ENCODE measurements at places on chromosomes 4 and X.

GRCh38 chr4:101419336-101420135, 72.2 kb upstream of the PPP3CA start:
- no peak for DNase-seq

- DNase-seq: peak; percentile 53
Observed at GRCh38 chrX:47187106-47187677, 6.4 kb upstream of the UBA1 start.

DNA sequence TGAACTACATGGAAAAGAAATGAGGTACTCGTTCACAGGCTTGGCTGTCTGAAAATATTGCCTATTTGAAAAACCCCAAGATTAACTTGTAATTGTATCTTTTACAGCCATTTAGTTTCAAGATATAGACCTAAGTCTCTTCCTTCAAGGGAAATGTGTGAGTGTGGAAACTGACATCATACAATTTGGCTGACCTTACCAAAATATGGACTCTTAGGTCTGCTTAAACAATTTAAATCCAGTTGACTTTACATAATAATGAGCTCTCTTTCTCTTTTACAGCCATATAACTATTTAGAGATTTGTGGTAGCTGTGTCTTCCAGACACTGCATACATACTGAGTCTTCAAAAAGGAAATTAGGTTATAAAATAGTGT, 186.9 kb downstream of the NR3C2 start:
- DNase-seq: no peak

- peak; percentile 31 for DNase-seq
Observed at GRCh38 chr4:212438-213188, 88.3 kb downstream of the ZNF718 start.

GRCh38 chr4:86249074-86249473, 110.8 kb downstream of the MAPK10 start:
- DNase-seq: no peak

Data from epithelial cell of proximal tubule (primary cell).